ENCODE measurements at places on chromosomes 12 and 14.

GRCh38 chr14:104206281-104206904 lies 68.0 kb downstream of the KIF26A start:
- no peak overlapping the region for H3K4me3 ChIP-seq
- H3K36me3 ChIP-seq, result no peaks in the 10 kb centered on the region
- DNase-seq, result no peak
- no peak overlapping the region for H3K27ac ChIP-seq

DNA sequence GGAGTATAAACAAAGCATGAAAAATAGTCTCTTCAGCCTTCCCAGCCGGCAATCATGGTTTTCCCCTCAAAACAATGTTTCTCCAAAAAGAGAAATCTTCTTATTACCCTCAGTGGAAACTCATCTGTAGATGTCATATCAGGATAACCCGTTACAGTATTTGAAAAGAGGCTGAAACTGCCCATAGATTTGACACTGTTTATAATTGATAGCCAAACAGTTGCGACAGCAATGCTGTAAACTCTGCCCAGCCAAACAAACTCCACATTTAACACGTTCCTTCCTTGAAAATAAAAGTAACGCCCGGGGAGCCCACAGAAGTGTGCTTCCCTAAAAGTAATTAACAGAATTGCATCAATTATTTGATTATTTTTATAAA lies 201.3 kb upstream of the FOXN3 start:
- no peaks in the 10 kb centered on the region for H3K27me3 ChIP-seq
- H3K36me3 ChIP-seq, result no peaks in the 10 kb centered on the region
- peak overlapping the region; percentile 78 for H3K27ac ChIP-seq
- H3K4me3 ChIP-seq, result peak overlapping the region; percentile 85
- H3K4me1 ChIP-seq, result peaks cover 31% of the 10 kb centered on the region
- no peak for DNase-seq

- H3K4me1 ChIP-seq, result no peaks in the 10 kb centered on the region
- H3K27ac ChIP-seq, result no peak overlapping the region
- no peaks in the 10 kb centered on the region for H3K27me3 ChIP-seq
- H3K4me3 ChIP-seq, result no peak overlapping the region
- no peak for DNase-seq
Measured at GRCh38 chr14:100684154-100684553, 42.5 kb upstream of the DLK1 start.

DNA sequence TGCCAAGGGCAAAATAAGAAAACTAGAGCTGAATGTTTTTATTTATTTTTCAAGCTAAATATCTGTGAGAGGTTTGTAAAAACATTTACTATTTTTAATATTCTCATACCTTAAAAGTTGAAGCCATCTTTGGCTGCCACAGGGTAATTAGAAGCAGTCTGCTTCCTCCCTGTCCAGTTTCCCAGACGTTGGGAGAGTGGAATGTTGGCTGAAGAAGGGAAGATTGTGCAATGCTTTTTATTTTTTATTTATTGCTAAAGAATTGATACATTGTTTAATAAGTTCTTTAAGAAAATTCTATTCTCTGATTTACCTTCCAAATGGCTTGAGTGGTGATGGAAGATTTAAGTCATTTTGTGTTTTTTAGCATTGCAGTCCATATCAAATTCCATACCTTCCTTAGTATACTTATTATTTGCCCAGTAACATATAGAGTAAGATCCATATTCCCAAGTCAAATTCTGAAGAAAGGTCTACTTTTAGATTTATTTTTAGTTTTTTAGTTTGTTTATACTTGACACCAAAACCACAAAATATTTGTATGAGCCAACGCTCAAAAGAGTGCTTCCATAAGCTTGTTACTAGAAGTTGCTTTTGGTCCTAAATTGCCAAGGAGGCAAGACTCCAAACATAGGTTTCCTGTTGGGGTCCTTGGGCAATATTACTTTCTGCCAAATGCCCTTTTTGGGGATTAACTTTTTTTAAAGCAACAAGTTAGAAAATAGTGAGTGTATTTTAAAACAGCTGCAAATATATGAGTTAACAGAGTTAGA lies 124.0 kb upstream of the CPM start:
- H3K4me1 ChIP-seq, result no peaks in the 10 kb centered on the region
- H3K36me3 ChIP-seq, result no peaks in the 10 kb centered on the region
- no peak overlapping the region for H3K4me3 ChIP-seq
- H3K27me3 ChIP-seq, result no peaks in the 10 kb centered on the region
- no peak overlapping the region for H3K27ac ChIP-seq
- no peak for DNase-seq

DNA sequence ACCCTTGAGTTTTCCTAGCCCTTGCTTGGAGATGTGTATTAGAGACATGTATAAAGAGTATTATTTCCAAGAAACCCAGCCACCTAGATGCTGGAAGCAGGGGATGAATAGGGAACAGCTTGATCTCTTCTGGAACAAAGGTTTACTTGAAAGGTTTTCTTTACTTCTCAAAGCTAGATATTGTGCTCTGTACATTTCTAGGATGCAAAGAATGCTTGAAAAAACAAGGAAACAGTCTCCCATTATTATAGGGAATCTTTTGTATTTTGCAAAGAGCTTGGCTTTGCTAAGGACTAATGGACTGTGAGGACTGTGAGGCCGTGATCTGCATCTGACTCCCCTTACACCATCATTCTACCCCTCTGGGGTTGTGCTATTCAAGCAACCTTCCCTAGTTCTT lies 77.9 kb downstream of the PRICKLE1 start:
- no peak for DNase-seq
- H3K36me3 ChIP-seq, result no peaks in the 10 kb centered on the region
- no peaks in the 10 kb centered on the region for H3K27me3 ChIP-seq
- H3K4me3 ChIP-seq, result no peak overlapping the region
- H3K4me1 ChIP-seq, result no peaks in the 10 kb centered on the region

- no peak overlapping the region for H3K4me3 ChIP-seq
- H3K4me1 ChIP-seq, result no peaks in the 10 kb centered on the region
- no peaks in the 10 kb centered on the region for H3K36me3 ChIP-seq
- no peak for DNase-seq
Measured at GRCh38 chr12:126572170-126572569, 1506.9 kb downstream of the AACS start.

- H3K27me3 ChIP-seq, result no peaks in the 10 kb centered on the region
- H3K4me1 ChIP-seq, result no peaks in the 10 kb centered on the region
- no peak overlapping the region for H3K4me3 ChIP-seq
- peaks cover 18% of the 10 kb centered on the region for H3K36me3 ChIP-seq
- DNase-seq, result no peak
Measured at GRCh38 chr12:113903381-113903863, 62.7 kb downstream of the RBM19 start.

- H3K36me3 ChIP-seq, result no peaks in the 10 kb centered on the region
- no peak for DNase-seq
- H3K4me3 ChIP-seq, result no peak overlapping the region
- H3K27ac ChIP-seq, result no peak overlapping the region
- H3K4me1 ChIP-seq, result no peaks in the 10 kb centered on the region
Measured at GRCh38 chr12:85779768-85780167, 56.4 kb downstream of the RASSF9 start.

DNA sequence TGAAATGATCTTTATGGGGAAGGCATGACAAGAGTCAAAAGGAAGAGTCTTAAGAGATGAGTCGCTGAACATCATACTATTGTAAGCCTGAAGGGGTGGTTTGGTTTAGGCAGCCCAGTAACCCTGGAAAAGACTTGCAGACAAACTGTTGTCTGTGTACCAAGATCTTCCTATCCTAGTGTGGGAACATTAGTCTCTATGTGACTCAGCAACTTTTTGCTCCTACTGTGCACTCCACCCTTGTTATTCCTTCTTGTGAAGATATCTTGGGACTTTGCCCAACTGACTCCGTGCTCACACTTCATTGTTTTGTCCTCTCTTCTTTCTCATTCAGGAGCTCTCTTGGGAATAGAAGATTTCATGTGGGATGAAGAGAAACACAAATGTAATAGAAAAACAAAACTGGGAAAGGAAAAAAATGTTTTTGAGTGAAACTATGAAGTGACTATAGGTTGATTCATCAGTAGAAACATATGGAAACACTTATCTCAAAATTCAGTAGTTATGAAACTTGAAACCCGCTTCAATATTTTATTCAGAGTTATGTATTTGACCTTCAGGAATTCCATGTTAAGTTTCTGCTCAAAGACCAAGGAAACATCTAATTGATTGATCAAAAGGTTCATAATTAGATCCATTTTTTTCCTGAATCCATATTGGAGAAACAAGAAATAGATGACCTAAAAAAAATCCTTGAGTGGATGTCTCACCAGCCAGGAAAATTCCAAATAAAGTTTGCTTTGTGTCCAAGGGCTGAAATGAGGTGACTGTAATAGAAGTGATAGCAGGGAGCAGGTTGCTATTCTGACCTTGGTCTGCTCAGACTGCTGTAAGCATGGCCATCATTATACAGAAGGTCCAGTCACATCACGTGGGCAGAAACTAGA lies 67.2 kb downstream of the BTG1 start:
- H3K27me3 ChIP-seq, result no peaks in the 10 kb centered on the region
- no peaks in the 10 kb centered on the region for H3K36me3 ChIP-seq
- peaks cover 4% of the 10 kb centered on the region for H3K4me1 ChIP-seq

- H3K27ac ChIP-seq, result no peak overlapping the region
- no peak for DNase-seq
- H3K4me1 ChIP-seq, result no peaks in the 10 kb centered on the region
- no peaks in the 10 kb centered on the region for H3K36me3 ChIP-seq
- no peak overlapping the region for H3K4me3 ChIP-seq
Measured at GRCh38 chr12:11227373-11227772, 40.6 kb upstream of the TAS2R42 start.

DNA sequence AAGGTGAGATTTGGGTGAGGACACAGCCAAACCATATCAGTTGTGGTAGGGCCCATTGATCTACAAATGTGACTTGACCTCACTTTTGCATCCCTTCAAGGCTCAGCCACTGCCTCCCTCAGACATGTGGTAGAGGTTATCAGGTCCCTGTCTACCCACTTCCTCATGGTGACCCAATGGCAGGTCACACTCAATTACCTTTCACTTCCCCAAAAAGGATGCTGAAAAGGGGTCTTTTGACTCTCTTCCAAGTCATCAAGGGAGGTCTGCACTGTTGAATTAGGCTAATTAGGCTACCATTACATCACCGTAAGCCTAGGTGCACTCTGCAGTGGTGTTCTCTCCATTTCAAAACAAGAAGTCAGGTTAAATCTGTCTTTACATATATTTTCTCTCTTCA lies 22.6 kb upstream of the DRAM1 start:
- no peaks in the 10 kb centered on the region for H3K36me3 ChIP-seq
- no peak overlapping the region for H3K4me3 ChIP-seq
- no peaks in the 10 kb centered on the region for H3K4me1 ChIP-seq

GRCh38 chr14:95480887-95481226 lies 35.6 kb downstream of the SYNE3 start:
- no peak for DNase-seq
- peaks cover 32% of the 10 kb centered on the region for H3K4me1 ChIP-seq
- no peak overlapping the region for H3K4me3 ChIP-seq
- H3K36me3 ChIP-seq, result peaks cover 9% of the 10 kb centered on the region

DNA sequence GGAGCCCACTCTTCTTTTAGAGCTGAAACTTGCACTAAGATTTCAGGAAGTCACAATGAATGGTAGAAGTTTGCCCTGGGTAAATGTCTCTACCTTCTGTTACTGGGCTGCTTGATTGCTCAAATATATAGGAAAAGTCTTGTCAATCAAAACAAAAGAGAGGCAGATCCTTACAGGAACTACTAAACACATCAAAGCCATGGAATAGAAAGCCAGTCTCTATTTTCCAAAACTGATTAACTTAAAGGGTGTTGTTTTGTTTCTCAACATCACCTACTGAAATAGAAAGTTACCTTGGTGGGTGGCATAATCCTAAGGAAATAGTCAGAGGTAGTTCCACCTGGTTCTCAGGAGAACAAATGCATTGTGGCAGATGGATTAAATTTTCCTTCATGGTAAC lies at the start of gene GPHB5:
Gene GPHB5 (minus strand): TSS at position 101 of the 400 bp plus-strand sequence. CDS start 1,086 bp downstream, outside the sequence.
- no peak for DNase-seq
- H3K36me3 ChIP-seq, result no peaks in the 10 kb centered on the region
- H3K27ac ChIP-seq, result no peak within 1 kb of the TSS
- no peak within 1 kb of the TSS for H3K4me3 ChIP-seq
- no peaks in the 10 kb centered on the region for H3K4me1 ChIP-seq

GRCh38 chr14:52741865-52742264 lies 11.9 kb downstream of the STYX start:
- peaks cover 29% of the 10 kb centered on the region for H3K4me1 ChIP-seq
- H3K4me3 ChIP-seq, result peak overlapping the region; percentile 2
- peaks cover 6% of the 10 kb centered on the region for H3K36me3 ChIP-seq
- no peaks in the 10 kb centered on the region for H3K27me3 ChIP-seq
- H3K27ac ChIP-seq, result peak overlapping the region; percentile 63

DNA sequence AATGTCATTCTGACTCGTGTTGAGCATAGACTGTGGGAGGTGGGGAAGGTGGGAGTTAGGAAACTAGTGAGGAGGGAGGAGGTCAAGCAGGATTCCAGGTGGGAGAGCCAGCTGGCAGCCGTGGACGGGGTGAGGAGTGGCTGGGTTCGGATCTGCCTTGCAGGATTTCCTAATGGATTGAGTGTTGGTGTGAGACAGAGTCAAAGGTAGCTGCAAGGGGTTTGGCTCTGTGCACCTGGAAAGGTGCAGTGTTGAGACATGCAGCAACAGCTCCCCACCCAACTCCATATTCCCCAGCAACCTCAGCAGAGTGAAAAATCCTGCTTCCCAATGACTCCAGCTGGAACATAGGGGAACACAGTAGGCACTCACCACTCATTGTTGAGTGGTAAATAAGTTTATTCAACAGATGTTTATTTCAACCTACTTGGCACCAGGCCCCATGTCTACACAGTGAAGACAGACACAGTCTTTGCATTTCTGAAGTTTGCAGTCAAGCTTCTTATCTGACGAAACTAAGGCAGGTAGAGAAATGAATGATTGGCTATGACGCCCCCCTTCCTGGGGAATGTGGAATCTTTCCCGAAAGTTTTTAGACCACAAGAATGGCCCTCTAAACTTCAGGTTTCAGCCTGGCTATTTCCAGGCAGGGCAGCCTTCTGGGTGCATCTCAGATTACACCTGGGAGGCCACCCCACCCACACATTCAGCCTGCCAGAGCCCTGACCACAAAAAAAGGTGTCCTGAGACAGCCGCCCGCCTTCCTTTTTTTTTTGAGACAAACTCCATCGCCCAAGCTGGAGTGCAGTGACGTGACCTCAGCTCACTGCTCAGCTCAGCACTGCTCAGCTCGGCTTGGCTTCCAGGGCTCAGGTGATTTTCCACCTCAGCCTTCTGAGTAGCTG lies 37.9 kb upstream of the PLEKHG6 start:
- H3K36me3 ChIP-seq, result no peaks in the 10 kb centered on the region
- H3K4me3 ChIP-seq, result no peak overlapping the region
- no peak for DNase-seq
- H3K27ac ChIP-seq, result no peak overlapping the region

- H3K27ac ChIP-seq, result no peak overlapping the region
- no peak for DNase-seq
- no peaks in the 10 kb centered on the region for H3K36me3 ChIP-seq
- no peaks in the 10 kb centered on the region for H3K4me1 ChIP-seq
Measured at GRCh38 chr12:27879708-27880107, 92.8 kb downstream of the PTHLH start.

GRCh38 chr14:79570648-79571047 lies 640.7 kb downstream of the DIO2 start:
- no peak overlapping the region for H3K27ac ChIP-seq
- H3K4me3 ChIP-seq, result no peak overlapping the region
- H3K27me3 ChIP-seq, result no peaks in the 10 kb centered on the region
- H3K4me1 ChIP-seq, result no peaks in the 10 kb centered on the region
- DNase-seq, result no peak
